Neural crest cell (in vitro differentiated cells): ENCODE measurements at places on chromosomes 5 and 9.

GRCh38 chr5:71705421-71705820 is 13.7 kb upstream of the CARTPT start:
- no peak for DNase-seq

DNA sequence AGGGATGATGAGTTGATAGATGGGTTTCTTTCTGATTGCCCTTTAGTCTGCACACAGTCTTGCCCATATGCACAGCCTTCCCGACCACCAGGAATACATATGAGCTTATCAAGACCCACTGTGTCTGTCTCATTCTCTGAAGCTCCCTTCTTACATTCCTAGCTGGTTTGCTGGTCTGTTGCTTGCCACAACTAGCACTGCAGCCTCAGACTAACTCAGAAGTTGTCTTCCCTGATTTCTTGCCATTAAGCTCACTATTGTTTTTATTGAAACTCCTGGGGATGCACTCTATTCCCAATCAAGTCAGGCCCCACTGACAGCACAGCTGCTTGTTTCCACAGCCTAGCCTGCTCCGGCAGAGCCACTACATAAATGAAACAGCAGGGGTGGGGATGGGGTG is 97.5 kb downstream of the SAXO1 start:
- no peak for DNase-seq

DNA sequence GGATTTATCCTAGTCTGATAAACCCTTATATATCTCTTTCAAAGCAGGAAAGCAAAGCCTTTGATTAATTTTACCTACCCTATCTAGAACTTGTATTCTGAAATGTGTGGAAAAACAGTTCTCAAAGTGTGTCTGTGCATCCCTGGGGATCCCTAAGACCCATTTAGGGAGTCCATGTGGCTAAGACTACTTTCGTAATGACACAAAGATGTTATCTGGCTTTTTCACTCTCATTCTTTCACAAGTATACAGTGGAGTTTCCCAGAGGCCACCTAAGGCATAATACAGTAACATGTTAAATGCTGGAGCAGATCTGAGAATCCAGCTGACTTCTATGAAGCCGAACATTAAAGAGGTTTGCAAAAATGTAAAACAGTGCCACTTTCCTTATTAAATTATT is 54.3 kb upstream of the TNFSF15 start:
- no peak for DNase-seq

- no peak for DNase-seq
These were observed 187.2 kb upstream of the PANK3 start for GRCh38 chr5:168766426-168766700.

- DNase-seq = no peak
These were observed 79.9 kb downstream of the ACER2 start for GRCh38 chr9:19488721-19489120.

- no peak for DNase-seq
These were observed 96.6 kb downstream of the DAB2IP start for GRCh38 chr9:121748074-121748473.

GRCh38 chr9:84702471-84702870 is 32.9 kb downstream of the NTRK2 start:
- no peak for DNase-seq

- no peak for DNase-seq
These were observed 3.8 kb upstream of the NACC2 start for GRCh38 chr9:136098844-136099243.

GRCh38 chr9:120191141-120191540 is 388.8 kb downstream of the CDK5RAP2 start:
- DNase-seq = no peak

- no peak for DNase-seq
These were observed 55.6 kb downstream of the ALG2 start for GRCh38 chr9:99166149-99166548.

DNA sequence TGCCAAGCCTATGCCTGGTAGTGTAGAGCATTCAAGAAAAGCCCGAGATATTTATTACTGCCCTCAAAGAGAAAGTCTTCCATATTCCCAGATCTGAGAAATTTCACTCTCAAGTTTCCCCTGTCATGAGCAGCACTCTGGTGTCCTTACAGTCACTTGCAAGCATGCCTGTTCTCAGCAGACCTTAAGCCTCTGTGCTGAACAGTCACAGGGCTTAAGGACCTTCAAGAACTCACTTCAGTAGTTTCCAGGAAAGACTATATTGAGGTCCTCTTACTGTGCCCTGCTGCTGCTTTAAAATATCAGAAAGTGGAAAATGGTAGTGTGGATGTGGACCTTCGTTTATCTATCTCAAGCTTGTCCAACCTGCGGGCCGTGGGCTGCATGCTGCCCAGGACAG is 53.5 kb downstream of the DNAJC21 start:
- no peak for DNase-seq

DNA sequence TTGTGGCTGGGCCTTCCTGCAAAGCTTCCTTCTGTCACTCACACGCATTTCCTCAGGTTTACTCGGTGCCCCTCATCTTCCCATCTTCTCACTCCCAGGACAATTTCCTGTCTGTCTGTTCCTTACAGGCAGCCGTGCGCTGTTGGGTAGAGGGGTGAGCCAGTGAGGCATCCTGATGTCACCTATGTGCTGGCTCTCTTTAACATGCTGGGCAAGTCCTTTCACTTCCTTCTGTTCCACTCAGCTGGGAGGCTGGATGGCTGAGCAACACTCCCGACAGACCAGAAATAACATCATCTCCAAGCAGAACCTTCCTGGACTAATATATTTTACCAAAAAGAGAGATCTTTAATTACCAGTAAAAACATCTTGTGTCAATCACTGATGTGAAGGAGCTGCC is 103.0 kb downstream of the HSD17B3 start:
- DNase-seq = no peak

DNA sequence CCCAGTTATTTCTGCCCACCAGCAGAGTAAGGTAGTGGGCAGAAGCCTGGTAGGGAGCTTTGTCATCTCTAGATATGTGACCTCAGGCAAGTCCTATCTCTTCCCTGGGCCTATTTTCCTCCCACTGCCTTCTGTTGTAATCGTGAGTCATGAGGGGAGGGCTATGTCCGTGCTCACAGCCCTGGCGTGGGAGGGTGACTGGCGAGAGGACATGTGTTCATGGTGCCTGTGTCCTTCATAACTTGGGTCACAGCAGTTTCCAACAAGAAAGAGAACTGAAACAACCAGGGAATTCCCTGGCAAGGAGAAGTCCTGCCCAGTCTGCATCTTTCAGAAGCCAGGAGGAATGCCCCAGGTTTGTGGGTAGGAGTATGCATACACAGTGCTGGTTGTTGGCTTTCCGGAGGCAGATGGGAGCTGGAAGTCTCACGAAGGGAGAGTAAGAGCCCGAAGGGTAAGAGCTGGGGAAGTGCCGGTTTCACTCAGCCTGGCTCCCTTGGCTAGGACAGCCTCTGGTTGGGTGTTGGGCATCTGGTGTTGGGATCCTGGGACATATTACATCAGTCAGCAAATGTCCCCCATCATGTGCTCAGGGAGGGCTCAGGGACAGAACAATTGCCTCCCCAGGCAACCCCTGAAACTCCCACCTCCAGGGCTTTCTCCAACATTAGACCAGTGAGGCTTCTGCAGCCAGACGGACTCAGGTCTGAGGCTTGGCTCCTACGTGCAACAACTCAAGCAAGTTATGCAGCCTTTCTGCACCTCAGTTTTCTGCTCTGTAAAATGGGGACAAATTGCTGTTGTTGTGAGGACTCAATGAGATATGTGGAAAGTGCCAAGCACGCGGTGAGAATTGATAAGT is 4.3 kb upstream of the TIFAB start:
- no peak for DNase-seq

DNA sequence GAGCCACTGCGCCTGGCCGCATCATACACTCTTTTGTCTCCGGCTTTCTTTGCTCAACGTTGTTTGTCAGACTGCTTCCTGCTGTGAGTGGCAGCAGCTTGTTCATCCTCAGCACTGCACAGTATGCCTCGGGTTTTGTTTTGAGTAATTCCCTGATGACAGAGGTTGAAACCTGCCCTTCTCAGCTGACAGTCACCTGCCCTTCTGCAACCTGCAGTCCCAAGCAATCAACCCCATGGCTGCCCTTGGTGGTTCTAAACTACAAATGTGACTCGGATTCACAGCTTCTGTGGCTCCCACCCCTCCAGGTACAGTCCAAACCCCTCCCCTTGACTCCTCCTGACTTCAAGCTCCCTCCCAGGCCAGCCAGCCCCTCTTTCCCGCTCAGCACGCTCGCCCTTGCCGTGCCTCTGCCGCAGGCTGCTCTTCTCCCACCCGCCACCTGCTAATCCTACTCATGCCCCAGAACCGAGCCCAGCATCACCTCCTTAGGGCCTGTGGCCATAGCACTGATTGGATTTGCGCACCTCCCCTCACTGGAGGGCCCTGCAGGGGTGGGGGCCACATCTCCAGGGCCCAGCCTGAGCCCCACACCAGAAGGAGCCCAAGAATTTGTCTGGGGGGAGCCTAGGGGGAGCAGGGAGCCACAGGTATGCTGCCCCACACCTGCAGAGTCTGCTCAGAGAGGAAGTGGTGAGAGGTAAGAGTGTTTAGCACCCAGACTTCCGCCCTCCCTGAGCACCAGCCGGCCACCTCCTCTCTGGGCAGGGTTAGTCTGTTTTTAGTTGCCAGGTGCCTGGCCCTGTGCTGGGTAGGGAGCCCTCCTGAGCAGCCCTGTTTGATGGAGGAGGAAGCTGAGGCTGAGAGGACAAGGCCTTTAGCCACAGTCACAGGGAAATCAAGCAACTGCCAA is 10.1 kb downstream of the EEIG1 start:
- DNase-seq = no peak

GRCh38 chr5:174596429-174596828 is 128.0 kb upstream of the MSX2 start:
- DNase-seq = no peak

DNA sequence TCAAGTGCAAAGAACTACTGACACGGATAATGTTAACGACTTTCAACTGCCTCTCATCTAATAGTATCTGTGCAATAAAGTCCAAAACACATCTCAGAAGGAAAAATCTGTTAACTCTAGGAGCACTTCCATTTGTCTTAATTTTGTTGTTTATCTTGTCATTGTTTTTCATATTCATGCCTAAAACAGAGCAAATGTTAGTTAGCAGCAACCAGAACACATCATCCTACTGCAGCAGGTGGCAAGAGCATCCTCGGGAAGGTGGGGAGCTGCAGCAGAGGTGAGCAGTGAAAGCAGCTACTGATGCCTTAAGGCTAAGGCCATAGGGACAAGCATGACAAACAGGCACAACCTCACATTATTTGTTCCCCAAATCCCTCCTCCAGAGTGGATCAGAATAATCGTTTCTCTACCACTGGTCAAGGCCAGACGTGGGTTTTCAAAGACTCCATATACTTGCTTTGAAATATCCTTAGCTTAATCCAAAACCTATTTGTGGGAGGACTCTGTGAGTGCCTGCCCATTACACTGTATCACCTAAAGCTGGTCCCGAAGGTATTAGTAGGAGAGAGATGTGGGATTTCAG is 1.0 kb downstream of the HMGCS1 start:
- no peak for DNase-seq

GRCh38 chr9:98879094-98879962 is 64.4 kb upstream of the COL15A1 start:
- DNase-seq = no peak

DNA sequence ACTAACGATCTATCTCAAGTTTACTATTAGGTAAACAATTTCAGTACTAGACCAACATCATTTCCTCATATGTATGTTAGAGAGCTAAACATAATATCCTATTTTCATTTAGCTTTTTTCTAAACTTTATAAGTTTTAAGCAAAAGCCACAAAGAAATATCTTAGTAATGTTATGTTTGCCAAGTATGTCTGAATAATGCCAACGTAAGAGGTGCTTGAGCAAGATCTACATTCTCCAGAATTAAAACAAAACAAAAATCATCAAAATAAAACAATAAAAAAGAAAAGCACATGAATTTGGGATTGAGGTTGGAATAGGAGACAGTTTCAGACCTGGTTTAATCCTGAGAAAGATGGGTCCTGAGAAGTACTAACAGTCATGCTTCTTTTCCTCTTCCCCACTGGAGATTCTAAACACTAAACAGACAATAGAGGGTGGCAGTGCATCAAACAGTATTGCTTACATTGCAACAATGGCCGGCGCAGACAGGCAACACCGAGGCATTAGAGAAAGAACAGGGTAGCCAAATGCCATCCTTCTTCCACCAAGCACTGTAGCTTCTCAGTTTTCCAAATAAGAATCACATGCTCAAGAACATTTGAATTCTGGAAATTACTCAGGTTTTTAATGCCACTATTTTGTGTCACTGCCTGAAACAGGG is 33.6 kb downstream of the CSNK1A1 start:
- DNase-seq = no peak

- no peak for DNase-seq
These were observed 60.4 kb downstream of the STK10 start for GRCh38 chr5:172127581-172127980.

DNA sequence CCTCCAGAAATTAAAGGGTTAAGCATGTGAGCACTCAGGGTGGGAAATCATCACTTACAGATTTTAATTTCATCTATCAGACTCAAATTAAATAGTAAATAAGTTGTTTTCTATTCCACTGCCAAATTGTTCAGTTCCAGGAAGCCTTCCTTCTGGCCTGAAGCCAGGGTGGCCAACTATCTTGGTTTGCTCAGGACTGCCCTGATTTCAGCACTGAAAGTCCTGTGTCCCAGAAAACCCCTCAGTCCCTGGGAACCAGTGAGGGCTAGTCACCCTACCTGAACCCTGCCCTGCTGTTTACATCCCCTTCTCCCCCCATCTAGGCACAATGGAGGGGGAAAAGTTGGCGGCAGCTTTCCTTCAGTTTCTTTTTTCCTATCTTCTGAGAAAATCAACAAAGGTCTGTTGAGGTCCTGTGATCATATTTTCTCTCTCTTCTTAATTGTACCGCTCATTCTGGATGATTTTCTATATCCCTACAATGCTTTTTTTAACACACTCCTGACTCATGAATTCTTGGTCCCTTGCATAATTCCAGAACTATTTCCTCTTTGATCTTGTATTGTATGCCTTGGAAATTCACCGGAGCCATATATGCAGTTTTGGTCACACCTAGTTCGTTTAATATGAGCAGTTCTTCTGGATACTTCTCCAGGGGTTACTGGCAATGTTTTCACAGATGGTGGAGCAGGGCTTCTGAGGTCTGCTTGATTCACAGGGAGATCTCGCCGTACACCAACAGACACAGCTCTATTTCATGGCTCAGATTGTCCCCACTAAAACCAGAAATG is 103.8 kb downstream of the MAP1B start:
- DNase-seq = no peak

GRCh38 chr5:122501089-122501435 is 189.0 kb downstream of the SNCAIP start:
- DNase-seq = no peak

- DNase-seq = no peak
These were observed 694 bp upstream of the PLAA start for GRCh38 chr9:26947736-26948135.
